ENCODE measurements at places on chromosomes 6 and 20.

DNA sequence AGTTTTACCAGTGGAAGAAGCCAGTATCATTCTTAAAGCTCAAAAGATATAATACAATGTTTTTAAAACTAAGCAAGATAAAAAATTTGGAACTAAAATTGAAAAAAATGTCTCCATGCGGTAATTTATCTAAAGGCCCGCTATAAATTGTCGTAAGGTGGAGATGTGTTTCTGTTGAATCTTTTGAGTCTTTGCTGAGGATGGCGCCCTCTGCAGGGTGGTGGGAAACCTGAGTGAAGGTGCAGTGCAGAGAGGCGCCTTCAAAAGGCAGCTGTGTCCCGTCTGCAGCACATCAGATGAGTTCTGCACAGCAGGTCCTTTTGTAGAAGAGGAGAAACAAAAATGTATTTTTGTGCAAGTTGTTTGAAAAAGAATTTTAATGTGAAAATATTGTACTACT lies 29.4 kb upstream of the KIF25 start:
- DNase-seq: peak; percentile 17

- no peak for DNase-seq
Measured at GRCh38 chr20:36628076-36628475, 17.9 kb downstream of the SLA2 start.

DNA sequence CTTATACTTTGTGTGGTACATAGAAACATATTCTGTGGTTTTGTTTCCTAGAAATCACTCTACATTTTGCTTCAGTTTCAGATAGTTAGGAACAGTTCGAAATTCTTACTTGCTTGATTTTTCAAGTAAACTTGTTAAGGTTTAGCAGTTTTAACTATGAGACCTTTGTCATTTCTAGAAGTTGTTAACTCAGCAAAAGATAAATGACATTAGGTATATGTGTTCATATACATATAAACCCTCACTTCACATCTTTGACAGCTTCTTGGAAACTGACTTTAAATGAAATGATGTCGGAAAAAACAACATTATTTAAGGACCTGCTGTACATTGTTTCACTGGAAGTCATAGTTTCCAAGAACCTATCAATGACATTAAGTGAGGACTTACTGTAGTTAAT lies 96.2 kb downstream of the FIG4 start:
- DNase-seq: no peak

GRCh38 chr6:36442103-36442670 lies 467 bp downstream of the PXT1 start:
- no peak for DNase-seq

DNA sequence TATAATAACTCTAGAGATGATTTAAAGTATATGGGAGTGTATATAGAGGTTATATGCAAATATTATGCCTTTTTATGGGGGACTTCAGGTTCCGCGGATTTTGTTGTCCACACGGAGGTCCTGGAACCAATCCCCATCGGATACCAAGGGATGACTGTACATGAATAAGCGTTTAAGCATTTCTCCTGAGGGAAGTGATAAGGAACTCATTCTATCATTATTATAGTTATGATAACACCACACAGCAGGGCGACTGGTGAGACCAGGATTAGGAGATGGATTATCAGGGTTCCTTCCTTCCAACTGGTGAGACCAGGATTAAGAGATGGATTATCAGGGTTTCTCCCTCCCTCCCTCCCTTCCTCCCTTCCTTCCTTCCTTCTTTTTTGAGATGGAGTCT lies 6.6 kb downstream of the ECI2 start:
- no peak for DNase-seq

DNA sequence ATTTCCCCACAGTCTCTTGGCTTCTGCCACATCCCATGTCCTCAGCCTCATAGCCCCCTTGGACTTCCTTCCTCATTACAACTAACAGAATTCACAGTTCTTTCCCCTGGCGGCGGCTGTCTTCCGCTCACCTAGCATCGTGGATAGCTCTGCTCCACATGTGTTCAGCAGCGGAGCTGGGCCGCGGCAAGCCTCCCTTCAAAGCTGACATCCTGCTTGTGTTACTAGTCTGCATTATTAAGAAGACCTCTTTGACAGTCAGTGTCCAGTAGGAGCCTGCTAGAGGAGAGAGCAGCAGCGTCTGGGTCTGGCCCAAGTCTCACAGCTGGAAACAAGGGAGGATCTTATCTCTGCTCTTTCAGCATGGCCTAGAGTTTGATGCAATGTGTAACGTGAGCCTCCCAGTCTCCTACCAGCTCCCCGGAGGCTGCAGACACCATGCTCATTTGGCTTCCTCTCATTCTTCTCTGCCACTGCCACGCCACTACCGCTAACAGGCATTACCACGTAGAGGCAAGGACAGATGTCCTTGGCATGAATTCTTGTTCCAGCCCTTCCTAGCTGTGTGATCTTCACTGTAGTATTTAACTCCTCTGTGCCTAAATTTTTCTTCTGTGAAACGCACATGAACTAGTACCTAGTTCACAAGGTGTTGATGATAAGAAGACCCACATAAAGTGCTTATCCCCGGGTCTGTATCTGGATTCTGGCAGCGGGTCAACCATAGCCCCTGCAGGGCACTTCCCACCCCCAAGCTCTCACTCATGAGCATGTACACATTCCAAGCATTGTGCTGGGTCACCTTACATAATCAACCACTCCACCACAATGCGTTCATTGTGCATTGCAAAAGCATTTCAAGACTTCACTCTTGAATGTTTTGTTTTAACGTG lies 107.1 kb upstream of the BACH2 start:
- DNase-seq: peak; percentile 35

DNA sequence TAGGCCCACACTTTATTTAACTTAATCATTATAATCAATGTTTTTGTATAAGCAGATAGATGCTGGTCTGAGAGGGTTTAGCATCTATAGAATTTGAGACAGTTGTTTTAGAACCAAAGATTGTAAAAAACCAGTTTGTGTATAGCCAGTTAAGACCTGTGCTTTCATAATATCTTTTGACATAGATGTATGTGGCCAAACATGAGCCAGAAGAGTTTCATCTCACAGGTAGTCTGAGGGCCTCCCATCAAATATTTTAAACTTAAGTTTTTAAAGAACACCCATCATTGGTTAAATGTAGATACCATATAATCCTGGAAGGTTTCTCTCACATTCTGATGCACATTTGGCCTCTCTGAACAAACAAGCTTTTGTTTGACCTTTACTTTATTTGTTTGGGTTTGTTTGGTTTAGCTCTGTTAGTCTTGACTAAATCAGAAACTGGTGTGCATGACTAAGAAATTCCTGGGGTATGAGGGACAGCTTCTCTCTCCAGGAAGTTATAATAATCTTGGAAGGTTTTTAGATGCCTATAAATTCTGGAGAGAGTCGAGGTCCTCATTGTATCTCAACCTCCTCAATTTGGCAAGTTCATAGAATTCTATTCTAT lies 58.0 kb upstream of the TMEM200A start:
- DNase-seq: no peak

DNA sequence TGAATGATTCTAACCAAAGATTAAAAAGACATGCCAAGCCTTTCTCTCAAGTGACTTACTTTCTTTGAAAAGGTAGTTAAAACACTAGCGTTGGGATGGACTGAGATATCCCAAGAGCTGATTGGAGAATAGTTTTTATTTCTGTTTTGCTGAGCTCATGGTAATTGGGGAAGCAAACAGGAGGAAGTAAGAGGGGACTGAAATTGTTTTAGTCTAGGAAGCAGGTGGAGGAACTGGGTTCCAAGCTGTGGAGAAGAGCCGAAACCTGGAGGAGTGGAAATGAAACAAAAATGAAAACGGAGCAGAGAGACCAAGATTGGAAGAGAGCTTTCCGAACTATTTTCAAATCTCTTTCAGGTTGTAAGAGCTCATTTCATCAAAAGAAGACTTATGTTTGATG lies 59.9 kb upstream of the TENT5A start:
- no peak for DNase-seq

GRCh38 chr6:38483526-38483925 lies 156.2 kb downstream of the BTBD9 start:
- DNase-seq: no peak

DNA sequence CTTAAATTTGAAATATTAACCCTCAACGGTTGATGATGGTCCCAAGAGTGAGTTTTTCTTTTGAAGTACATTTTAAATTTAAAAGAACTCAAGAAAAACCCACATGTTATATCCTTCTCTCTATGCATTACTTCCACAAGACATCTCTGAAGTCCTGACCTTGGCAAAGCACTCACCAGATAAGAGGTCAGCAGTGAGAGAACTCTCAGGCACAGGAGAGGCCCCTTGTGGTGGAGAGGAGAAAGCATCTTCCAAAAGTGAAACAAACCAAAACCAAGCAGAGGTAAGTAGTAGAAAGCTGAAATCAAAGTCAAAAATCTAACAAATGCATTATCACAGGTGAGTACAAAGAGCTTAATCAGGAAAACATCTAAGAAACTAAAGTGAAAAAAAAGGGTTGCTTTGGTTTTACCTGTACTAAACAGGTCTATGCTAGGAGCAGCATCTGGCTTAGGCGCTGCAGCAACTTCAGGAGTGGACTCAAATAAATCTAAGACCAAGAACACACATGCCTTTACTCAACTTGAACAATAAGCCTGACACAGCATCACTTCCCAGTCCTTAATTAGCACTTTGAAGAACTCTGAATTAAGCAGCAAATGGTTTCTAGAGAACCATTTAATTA lies 80.5 kb downstream of the PRSS35 start:
- no peak for DNase-seq

GRCh38 chr6:63947792-63948529 lies 312.4 kb downstream of the PHF3 start:
- DNase-seq: no peak

- DNase-seq: no peak
Measured at GRCh38 chr6:138944412-138944811, 43.6 kb downstream of the REPS1 start.

GRCh38 chr20:63135411-63135810 lies 80.5 kb downstream of the YTHDF1 start:
- no peak for DNase-seq

GRCh38 chr20:62133864-62134263 lies 9.3 kb downstream of the PSMA7 start:
- no peak for DNase-seq

All from right lung (tissue), 10 donors.